ENCODE measurements at places on chromosomes 4 and X. TPM values are rescaled to one million over a fixed set of nuclear protein-coding genes. Genes with fewer than 3 reads are reported as not detected.

GRCh38 chrX:45372151-45372550 lies 171.5 kb upstream of the DIPK2B start:
- no peak for DNase-seq

DNA sequence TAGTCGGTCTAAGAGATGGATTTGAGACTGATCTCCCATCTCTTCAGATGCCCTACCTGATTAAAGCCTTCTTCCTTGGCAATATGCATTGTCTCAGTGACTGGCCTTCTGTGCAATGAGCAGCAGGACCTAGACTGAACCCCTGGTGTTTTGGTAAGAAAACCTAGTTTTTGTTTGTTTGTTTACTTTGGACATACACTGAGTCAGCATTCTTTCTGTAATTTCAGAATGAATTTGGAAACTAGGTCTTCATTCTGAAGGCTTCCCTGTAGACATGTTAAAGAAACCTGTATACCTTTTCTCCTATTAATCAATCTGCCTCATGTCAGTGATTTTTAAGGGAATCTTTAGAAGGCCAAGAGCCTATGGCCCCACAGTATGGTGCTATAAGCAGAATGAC lies 597.5 kb upstream of the HTR2C start:
- DNase-seq: no peak

- no peak for DNase-seq
Measured at GRCh38 chrX:123447506-123447905, 263.4 kb downstream of the GRIA3 start.

- no peak for DNase-seq
Measured at GRCh38 chr4:47737326-47737725, 100.5 kb downstream of the CORIN start.

GRCh38 chr4:122914292-122914904 lies 8.0 kb downstream of the NUDT6 start:
- no peak for DNase-seq

DNA sequence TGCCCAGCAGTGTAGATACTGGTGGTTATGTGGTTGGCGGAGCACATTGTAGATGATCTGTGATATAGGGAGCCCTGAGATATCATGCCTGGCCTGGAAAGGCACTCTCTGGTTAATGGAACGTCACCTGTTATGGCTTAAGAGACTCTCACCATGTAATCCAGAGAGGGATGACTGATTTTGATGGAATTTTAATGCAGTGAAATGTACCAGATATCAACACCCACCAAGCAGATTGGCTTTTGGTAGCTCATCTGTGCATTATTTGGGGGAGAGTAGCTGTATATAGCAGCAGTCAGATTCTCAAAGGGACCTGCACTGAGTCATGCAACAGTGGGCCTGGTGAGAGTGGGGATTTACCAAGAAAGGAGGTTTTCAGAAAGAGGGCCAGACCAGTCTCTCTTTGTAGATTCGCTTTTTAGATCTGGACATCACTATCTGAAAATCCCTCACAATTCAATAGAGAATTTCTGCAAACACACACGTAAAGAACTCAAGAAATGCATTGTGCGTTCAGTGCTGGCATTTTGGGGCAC lies 17.3 kb downstream of the TSC22D3 start:
- no peak for DNase-seq

GRCh38 chrX:7635604-7636003 lies 207.4 kb upstream of the VCX start:
- no peak for DNase-seq

- DNase-seq: no peak
Measured at GRCh38 chr4:8553216-8553615, 27.0 kb upstream of the GPR78 start.

DNA sequence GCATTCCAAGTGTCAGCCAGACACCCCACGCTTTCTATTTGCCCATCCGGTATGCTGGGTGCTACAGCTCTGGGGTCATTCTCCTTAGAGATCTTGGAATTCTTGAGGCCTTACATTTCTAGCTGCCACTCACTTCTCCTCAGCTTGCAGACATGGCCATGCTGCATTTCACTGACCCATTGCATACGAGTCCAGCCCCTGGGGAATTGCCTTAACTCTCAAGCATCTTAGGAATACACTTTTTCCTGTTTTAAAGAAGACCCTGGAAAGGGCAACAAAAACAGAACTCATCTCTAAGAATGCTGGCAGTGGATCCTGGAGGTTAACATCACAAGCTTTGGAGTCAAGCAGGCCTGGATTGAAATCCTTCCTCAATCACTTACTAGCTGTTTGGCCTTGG lies 122.0 kb upstream of the LNX1 start:
- no peak for DNase-seq

DNA sequence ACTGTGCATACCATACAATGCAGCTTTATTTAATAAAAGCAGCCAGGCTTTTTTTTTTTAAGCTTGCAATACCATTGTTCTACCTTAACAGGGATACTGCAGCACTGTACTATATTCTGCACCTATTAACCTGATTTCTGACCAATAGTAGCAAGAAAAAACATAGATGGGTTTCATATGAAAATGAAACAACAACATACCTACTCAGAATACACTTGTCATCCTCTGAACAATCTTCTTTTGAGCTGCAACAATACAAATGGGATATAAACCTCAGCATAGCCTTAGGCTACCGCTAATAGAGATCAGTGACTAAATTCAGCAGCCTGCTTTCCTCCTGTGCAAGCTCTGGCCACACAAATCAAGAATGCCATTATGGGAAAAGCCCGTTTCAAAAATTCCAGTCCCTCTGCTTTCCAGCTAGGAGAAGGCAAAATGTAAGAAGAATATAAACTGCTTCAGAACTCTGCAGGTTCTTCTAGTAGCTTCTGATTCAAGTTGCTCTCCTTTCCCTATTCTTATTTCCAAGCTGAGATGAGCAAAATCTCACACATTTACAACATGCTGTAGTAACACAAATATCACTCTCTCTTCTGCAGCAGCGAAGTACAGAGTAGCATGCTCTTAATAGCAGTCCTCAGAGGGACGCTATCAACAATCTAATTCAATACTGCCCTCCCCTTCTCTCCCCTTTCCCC lies 143.4 kb downstream of the KLHL13 start:
- no peak for DNase-seq

DNA sequence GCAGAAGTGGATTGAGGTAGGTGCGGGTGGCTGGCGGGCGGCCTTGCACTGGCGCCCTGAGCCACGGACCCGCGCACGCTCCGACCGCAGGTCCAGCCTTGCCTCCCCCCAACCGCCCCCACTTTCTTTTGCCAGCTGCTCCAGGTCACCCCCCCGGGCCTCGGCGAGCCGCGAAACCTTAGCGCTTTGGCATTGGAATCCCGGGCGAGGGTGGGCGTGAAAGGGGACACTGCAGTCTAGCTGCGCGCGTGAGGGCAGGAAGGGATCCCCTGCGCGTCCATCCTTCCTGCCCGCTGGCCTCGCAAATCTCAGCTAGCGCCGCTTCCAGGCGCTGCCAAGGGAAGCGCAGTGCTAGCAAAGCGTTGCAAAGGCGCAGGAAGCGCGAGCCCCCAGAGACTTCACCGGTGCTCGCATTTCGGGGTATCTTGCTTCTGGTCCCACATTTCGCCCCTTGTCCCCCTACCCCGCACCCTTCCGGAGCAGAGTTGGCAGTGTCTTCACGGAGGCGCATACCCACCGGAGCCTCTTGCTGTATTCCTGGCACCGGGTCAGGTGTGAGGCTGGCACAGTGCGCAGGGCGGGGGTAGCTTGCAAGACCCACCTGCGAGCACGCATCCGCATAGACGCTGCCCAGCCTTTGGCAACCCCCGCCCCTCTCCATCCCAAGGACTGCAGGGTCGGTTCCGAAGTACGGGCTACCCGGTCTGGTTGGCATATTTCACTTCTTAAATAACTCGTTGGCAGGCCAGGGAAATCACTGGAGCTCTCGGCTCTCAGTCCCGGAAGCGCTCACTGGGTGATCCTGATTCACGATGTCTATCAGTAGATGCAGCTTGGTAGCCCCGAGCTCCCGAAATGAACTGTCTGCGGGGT lies 104.4 kb downstream of the UCHL1 start:
- DNase-seq: no peak

DNA sequence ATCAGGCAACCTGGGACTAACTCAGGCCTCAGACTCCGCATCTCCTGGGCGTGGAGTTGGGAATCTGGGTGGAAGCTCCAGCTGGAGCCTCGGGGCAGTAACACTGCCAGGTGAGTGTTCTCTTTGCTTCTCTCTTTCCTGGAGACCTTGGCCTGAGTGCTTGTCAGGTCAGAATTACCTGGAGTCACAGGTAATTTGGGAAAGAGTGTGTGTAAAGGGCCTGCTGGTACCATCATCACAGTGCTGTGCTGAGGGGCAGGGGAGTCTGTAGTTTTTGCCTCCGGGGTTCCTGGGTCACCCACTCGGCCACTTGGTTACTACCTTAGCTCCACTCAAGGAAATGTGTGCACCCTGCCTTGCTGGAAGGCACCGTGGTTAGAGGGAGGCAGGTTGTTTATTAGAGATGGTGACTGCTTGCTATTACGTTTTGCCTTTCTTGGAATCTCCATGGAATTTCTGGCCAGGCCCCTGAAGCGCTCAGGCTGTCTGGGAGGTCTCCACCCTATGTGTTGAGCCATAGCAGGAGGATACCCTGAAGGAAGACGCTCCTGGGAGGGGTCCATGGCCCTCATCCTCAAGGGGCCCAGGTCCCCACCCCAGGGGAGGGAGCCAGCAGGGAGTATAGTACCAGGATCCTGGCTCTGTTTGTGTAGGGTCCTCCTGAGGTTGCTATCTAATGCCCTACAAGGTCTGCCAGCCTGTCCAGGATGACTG lies 2.9 kb downstream of the GPR78 start:
- no peak for DNase-seq

ARX gene
- 12.1 TPM for total RNA-seq

PNMA6F gene
- total RNA-seq: not detected

NLGN4X gene
- 51.5 TPM for total RNA-seq
